ENCODE measurements at places on chromosomes 3 and 15.

DNA sequence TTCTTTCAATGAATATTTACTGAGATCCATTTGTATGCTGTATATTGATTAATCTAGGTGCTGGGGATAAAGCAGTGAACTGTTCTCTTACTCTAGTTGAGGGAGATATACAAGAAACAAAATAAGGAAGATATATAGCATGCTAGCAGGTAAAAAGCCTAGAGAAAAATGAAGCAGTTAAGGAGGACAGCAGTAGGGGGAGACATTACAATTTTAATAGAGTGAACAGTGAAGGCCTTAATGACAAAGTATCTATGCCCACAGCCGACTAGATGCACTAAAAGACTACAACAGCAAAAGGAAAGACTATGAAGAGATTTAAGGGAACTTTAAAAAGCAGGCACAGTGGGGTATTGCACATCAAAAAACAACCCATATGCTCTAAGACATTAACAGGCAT lies 81.4 kb downstream of the XRN1 start:
- no peak for DNase-seq

- no peak for DNase-seq
Measured at GRCh38 chr3:191383124-191383523, 52.8 kb upstream of the UTS2B start.

DNA sequence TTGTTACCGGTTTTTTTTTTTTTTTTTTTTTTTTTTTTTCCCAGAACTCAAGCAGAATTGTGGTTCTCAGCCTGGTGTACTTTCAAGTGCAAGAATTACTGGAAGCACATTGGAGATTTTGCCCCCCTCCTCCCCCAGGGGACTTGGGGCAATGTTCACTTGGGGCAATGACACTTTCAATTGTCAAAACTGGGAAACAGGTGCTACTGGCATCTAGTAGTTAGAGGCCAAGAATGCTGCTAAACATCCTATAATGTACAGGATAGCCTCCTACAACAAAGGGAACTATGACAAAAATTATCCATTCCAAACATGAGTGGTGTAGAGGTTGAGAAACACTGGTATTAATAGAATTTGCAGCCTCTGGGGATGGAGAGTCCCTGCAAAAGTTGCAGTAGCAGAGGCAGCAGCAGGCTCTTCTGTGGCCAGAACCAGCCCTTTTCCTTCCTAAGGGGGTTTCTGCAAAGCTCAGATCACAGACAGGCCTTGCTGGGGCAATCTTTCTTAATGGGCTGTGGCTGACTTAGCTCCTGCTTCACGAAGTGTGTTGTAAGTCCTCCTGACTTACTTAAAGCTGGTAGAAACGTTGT lies 144.3 kb upstream of the MRPS22 start:
- DNase-seq, result no peak

DNA sequence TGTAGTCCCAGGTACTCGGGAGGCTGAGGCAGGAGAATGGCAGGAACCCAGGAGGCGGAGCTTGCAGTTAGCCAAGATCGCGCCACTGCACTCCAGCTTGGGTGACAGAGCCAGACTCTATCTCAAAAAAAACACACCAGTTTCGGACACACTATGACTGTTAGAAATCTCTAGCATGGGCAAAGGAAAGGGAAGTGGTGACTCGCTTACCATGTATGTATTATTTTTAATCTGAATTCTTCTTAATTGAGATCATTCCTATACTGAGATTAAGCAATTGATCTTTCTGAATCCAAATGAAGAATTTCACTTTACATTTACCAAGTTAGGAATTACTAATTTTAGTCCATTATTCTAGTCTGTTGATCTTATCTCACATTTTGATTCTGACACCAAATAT lies 459.2 kb upstream of the ALCAM start:
- DNase-seq, result no peak

DNA sequence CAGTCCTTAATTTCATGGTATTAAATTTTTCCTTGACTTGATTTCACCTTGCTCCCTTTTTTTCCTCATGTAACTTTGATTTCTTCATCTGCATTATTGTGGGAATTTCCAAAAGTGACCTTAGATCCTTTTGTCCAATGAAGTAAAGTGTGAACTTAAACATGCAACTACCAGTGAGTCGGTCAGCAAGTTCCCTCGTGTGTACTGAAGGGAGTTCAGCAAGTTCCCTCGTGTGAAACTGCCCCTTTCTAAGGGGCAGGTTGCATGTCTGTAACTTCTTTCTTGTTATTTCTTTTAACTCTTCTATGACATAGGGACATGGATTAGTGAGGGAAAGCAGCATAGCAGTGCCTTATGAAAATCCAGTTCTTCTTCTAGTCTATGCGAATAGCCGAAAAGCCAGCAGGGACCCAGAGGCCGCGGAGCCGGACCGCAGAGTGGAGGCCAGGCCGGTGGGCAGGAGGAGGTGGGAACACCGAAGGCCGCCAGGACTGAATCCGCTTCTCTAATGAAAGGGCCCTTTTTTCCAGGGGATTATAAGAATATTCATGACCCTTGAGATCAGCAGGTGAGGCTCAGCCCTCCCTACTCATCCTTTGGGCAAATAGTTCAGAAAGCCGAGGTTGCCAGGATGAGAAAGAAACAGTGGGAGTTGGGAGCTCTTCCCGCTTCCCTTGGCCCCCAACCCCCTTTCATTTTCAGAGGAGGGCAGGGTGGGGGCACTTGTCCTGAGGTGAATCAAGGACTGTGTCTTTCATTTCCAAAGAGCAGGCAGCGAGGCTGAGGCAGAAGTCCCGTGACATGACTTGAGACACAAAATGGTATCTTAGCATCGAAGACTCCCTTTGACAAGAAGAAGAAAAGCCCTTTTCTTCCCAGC lies 117.5 kb downstream of the OPA1 start:
- no peak for DNase-seq

GRCh38 chr3:14451844-14452739 lies 49.7 kb downstream of the SLC6A6 start:
- no peak for DNase-seq

- no peak for DNase-seq
Measured at GRCh38 chr3:42216931-42217333, 49.1 kb downstream of the CCK start.

GRCh38 chr15:38213356-38213755 lies 39.3 kb upstream of the SPRED1 start:
- no peak for DNase-seq

DNA sequence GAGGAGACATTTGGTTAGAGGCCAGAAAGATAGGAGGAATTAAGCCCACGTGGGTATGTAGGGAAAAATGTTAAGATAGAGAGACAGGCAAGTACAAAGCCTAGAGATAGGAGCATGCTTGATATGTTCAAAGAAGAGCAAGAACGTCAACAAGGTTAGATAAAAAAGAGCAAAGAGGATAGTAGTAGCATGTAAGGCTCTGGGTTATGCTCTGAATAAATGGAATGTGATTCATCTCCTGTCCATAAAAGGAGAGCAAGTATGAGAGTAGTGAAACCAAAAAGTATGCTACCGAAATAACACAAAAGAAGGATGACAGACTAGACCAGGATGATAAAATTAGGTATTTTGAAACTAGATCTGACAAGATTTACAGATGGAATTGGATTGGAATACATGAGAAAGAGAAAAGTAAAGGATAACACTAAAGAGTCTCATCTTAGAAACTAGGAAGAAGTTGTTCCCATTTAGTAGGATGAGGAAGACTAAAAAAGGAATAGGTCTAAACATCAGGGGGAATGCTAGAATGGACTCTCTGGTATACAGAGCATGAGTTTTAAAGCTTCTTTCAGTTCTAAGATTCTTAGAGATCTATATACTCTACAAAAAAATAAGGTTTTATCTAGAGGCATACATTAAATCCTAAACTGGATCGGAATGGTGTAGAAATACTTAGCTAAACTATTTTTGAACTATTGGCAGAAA lies 59.1 kb downstream of the TRPM7 start:
- no peak for DNase-seq

- no peak for DNase-seq
Measured at GRCh38 chr3:34155666-34156065, 357.2 kb downstream of the PDCD6IP start.

DNA sequence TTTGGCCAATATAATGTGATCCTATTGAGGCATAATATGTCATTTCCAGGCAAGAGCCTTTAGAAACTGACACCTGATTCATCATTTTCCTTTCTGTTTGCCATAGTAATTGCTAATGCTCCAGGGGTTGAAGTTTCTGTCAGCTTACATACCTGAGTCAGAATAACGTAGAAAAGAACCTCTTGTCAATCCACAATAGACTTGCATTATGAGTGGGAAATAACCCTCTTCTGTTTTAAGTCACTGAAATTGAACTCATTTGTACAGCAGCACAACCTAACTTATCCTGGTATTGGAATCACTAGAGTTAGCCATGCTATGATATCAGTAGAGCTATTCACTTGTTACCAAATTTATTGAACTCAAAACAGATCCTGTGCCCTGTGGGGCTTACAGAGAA lies 101.7 kb upstream of the TP63 start:
- DNase-seq, result no peak

GRCh38 chr15:86316726-86317383 lies 237.2 kb downstream of the AGBL1 start:
- no peak for DNase-seq

DNA sequence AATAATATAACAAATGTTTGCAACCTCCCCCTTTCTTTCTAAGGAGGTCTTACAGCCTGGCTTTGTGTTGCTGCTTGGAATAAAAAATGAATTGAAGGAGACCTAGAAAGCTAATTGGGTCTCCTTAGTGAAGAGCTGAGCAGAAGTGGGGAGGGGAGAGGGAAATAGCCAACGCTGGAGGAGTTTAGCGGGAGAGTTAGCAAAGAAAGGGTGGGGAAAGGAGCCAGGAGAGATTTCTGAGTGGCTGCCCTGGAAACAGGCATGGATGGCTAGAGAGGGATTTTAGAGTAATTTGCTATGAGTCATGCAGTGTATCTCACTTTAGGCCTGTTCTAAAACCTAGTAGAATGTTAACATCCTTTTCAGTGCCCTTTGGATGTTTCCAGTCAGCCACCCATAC lies 45.2 kb upstream of the PFN2 start:
- no peak for DNase-seq

- DNase-seq, result no peak
Measured at GRCh38 chr3:112965656-112966055, 9.2 kb downstream of the CD200R1 start.

- no peak for DNase-seq
Measured at GRCh38 chr3:151436675-151437446, 24.0 kb downstream of the IGSF10 start.

- DNase-seq, result no peak
Measured at GRCh38 chr3:127217596-127218453, 24.9 kb downstream of the PRR23E start.

DNA sequence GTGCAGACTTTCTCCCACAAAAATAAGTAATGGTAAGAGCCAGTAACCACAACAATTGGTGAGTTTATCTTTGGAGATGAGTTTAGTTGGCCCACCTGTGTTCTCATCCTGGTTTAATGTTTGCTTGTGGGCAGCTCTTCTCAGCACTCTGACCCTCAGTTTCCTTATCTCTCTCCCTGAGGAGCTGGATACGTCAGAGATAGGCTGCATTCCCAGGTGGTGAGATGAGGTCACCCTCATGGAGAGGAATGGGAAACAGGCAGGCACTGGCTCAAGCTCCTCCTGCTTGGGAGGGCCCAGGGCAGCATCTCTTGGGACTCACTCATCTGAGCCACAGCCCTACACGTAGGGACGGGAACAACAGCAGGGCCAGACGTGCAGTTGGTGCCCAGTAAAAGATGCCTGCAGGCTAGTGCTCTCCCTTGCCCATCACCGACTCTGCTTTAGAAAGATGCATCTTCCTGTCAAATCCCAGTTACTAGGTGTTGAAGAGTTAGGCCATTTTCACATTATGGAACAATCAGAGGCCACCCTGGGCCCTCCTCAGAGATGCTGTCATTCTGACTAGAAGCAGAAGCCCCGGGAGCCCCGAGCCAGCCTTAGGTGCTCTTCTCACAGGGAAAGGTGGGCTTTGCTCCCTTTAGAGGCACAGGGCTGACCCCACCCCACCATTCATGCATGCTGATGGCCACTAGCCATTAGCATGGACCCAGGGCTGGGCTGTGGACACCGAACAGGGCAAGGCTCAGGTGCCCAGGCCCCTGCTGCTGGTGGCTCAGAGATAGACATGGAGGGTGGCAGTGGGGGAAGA lies 59.7 kb downstream of the GRIP2 start:
- DNase-seq, result no peak

- DNase-seq, result no peak
Measured at GRCh38 chr3:120192579-120192978, 92.4 kb downstream of the GPR156 start.

DNA sequence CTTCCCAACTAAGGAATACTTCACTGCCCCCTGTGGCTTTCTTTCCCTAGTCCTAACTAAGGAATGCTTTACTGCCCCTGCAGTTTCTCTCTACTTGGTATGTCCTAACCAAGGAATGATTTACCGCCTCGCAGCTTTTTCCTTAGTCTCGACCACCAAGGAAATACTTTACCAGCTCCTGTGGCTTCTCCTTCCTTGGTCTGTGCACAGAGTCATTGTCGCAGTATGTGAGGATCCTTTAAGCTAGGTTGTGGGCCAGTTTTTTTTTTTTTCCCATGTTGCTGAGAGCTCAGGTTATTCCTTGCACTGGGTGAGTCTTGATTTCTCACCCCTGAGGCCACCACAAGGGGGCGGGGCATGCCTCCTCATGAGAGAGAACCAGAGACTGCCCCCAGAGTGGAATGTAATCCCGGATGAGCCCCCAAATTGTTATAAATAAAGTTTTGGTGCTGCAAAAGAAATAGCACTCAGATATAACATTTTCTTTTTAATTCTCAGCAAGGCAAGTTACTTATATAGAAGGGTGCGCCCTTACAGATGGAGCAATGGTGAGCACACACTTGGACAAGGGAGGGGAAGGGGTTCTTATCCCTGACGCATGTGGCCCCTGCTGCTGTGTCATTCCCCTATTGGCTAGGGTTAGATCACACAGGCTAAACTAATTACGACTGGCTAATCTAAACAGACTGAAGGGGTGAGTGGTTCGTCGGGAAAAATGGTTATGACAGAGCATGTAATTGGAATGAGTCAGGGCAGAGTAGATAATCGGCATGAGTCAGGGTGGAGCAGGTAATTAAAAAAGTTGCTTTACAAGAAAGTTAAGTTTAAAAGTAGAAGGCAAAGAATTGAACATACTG lies 27.0 kb downstream of the NDUFB4 start:
- DNase-seq, result no peak

Measured in stimulated activated CD8-positive, alpha-beta memory T cell treated with anti-CD3 and anti-CD28 coated beads, Interleukin-2, amount 100 ng/mL, for 1 hour (primary cell).